Daoy (cell line): ENCODE measurements at places on chromosomes 6 and 20. TPM values are rescaled to one million over a fixed set of nuclear protein-coding genes. Genes with fewer than 3 reads are reported as not detected.

C6orf118 gene
- total RNA-seq = 0.51 TPM in 1 of 2 replicates, not detected in the other

DNA sequence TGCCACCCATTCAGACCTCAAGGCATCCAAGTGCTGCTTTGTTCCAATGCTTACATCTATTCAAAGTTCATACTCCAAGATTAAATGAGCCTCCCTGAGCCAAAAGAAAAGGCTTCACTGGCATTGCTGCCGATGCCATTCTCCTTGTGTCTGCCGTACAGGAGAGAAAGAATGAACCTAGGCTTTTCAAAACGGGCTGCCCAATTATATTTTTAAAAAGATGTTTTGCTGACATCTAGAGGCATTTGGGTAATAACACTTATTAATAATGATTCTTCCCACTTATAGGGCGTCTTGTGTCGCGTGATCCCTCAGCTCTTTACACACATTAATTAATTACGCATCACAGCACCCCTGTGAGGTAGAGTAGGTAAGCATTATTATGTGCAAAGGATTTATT is 545.6 kb downstream of the PKHD1 start:
- no peak for DNase-seq

DNA sequence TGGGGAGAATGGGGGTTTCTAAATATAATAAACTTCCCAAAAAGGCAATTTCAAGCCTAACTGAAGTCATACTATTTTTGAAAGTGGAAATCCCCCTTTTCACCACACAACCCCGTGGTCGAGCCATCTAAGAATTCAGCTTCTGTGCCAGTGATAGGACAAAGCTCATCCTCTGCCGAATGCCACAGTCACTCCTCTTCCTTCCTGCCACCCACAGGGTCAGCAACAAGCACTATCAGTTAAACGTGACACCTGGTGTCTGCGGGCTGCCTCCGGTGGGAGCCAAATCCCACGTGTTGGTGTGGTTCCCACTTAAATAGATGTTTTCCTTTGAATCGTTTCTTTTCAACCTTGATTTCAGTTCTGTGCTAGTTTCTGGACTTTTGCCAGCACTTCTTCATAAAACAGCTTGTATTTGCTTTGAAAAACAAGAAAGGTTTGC is 60.7 kb downstream of the TNFAIP3 start:
- peak; percentile 57 for DNase-seq

- DNase-seq = no peak
Observed at GRCh38 chr6:163263196-163263595, 151.3 kb upstream of the QKI start.

DNA sequence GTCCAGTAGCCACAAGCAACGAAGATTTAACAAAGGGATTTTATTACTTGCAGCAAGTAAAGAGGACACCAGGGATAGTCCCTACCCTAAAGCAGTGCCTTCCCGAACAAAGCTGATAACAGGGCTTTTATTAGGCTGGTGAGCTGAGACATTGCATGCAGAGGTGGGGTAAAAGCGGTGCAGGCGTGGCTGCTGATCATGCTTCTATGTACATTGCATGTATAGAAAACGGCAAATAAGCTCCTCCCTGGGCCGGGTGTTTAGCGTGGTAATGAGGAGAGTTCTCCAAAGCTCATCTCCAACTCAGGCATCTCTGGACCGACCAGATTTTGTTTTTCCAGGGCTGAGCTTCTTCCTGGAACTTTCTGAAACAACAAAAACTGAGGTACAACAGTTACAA is 83.5 kb upstream of the CDH4 start:
- no peak for DNase-seq
